ENCODE measurements at places on chromosomes 1 and 21.

- DNase-seq: no peak
These were observed 70.7 kb downstream of the EVA1C start for GRCh38 chr21:32483293-32483595.

DNA sequence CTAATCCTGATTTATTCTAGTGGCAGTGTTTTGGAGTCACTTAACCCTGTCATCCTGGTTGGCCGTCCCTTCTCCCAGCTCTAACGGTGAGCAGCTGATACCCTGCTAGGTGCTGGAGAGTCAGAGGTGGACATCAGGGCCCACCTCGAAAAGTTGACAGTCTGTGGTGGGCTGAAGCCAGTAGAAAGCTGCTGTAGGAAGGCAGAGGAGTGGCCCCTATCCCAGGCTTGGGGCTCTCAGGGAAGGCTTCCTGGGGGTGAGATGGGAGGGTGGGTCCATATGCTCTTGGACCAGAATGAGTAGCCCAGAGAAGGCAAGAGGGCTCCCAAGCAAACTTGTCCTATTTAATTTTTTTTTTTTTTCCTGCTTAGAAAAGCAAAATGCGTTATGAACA, 475 bp upstream of the RPL5 start:
- DNase-seq: no peak

GRCh38 chr21:15164678-15165303, 100.0 kb upstream of the NRIP1 start:
- DNase-seq: no peak

GRCh38 chr1:92784021-92784638, 778 bp downstream of the EVI5 start:
- peak; percentile 48 for DNase-seq

DNA sequence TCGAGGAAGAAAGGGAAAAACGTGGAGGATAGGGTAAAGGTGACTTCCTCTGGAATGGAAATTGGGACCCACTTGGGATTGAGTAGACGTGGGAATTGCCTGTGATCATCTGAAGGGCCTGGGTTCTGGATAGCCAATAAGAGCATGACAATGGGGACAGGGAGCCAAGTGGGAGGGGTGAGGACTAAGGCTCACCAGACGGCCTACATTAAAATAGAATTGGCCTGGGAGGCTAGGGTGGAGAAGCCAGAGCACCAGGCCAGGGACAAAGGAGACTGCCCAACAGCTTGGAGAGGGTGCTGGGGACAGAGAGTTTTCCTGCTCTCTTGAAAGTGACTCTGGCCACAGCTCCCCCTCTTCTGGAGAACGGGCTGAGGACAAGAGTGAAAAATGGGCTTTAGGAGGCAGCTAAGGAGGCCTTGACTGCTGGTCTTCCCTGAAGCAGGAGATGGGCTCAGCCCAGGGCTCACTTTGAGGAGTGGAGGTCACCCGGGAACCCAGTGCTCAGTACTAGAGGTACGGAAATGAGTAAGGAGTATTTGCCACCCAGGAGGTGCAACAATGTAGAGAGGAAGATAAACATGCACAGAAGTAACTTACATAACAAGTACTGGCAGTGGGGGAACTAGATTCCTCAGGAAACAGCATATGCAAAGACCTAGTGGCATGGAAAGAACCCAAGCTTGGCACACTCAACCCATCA, 18.8 kb downstream of the INKA2 start:
- DNase-seq: no peak
